ENCODE measurements at places on chromosomes 1 and 21.
A peak's percentile ranks its signal among the peaks of the same experiment; 100 is the strongest.

DNA sequence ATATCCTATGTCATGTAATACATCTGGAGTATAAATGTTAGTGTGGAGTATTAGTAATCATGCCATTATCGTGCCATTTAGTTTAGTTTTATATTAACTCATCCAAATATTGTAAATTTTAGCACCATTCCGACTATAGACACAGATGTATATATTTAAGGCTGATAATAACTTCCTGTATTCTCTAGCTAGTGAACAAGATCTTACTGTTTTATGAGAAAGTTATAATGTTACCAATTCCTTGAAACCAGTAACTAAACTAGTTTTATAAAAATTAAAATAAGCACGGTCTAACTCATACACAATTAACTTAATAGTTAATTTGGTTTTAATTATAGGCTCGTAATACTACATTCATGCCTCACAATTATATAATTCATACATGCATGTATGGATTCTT lies 808.6 kb downstream of the USP25 start:
- DNase-seq: no peak

- no peak for DNase-seq
Observed at GRCh38 chr1:63642901-63643300, 49.7 kb downstream of the PGM1 start.

GRCh38 chr1:1994536-1994935 lies 9.1 kb downstream of the CFAP74 start:
- DNase-seq: no peak

GRCh38 chr1:222924136-222924706 lies 109.4 kb downstream of the DISP1 start:
- DNase-seq: no peak

DNA sequence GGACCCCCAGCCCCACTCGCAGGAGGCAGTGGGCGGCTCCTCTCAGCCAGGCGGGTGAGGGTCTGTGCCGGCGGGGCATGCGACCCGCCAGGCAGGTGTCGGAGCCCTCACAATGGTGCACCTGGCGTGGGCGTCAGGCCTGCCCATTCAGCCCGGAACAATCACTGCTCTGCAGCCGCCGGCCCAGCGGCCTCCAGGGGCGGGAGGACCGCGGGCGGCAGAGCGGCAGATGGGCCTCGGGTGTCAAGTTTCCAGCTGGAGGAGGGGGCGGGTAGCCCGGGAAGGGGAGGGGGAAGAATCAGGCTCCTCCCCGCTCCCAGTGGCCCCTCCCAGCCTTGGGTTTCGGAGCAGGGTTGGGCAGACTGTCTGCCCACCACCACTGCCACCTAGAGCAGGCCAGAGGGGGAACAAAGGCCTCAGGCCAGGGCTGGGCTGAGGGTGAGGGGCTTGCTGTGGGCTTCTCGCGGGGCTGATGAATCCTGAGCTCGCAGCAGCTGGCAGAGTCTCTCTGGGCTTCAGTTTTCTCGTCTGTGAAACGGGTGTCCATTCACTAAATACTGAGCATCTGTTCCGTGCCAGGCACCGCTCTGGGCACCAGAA lies 39.5 kb upstream of the CASZ1 start:
- peak; percentile 66 for DNase-seq

DNA sequence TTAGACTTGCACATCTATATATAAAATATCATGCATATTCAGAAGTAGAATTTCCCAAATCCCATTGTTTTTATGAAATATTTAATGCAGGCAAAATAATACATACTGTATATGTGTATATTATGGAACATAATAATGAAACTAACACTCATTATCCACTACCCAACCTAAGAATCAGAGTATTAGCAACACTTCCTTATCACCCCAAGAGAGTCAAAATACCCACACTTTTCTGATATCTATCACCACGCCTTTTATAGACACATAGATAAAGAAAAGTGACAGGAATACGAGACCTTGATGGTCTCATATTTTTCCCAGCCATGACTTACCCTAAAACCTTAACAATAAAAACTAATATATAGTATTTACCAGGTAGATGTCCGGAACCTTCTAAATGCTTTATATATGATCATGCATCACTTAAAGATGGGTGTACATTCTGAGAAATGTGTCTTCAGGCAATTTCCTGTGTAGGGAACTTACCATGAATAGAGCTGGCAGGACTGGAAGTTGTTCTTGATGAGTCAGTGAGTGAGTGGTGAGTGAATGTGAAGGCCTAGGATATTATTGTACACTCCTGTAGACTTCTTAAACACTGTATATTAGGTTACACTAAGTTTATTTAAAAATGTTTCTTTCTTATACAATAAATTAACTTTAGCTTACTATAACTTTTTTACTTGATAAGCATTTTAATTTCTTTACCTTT lies 45.5 kb downstream of the TNFSF4 start:
- DNase-seq: no peak

DNA sequence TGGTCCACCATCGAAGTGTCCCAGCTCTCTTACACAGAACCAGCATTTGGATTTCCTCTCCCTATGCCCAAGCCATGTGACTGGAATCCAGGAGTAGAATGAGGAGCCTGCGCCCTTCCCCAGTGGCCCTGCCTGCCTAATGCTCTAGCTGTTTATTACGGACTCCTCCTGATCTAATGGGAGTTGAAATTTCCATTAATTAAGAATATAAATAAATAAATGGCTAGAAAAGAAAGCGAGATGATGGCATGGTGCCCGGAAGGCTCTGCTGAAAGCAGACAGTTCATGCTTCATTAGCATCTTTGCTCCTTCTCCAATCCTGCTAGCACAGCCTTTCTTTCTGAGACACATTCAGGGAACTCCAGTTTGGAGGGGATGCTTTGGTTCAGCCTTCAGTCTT lies 216.2 kb downstream of the SEC16B start:
- DNase-seq: no peak

GRCh38 chr1:180542113-180542837 lies 16.5 kb upstream of the OVAAL start:
- DNase-seq: no peak

GRCh38 chr1:78519446-78519845 lies 28.7 kb downstream of the PTGFR start:
- DNase-seq: peak; percentile 8

- no peak for DNase-seq
Observed at GRCh38 chr1:99644279-99645004, 1.5 kb upstream of the PALMD start.

All from COLO829 (cell line).